ENCODE measurements at places on chromosomes 7 and 10.

- DNase-seq: no peak
These were observed at the start of gene INMT for GRCh38 chr7:30751696-30752273. INMT (plus strand) TSS chr7:30752135; CDS start chr7:30752151, 16 bp downstream.

DNA sequence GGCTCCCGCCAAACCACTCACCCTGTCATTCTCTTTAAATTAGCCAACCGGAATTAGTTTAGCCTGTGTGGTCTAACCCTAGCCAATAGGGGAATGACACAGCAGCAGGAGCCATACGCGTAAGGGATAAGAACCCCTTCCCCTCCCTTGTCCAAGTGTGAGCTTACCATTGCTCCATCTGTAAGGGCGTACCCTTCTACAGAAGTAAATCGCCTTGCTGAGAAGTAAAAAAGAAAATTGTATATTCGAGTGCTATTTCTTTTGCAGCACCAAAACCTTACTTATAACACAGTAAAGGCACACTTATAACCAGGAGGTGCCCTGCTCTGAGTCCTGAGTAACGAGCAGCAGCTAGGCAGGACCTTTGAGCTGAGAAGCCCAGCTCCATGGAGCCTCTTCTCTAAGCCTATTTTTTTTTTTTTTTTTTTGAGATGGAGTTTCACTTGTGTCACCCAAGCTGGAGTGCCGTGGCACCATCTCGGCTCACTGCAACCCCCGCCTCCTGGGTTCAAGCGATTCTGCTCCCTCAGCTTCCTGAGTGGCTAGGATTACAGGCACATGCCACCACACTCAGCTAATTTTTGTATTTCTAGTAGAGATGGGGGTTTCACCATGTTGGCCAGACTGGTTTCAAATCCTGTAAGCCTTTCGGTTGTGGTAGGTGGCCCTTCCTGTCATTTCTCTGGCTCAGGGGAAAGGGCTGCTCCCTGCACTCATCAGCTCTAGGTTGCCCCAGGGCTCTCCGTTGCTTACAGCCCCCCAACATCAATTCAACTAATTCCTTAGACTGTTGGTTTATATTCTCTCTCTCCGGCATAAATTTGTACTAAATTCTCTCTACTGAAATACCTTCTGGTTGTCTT, 73.3 kb downstream of the NSUN6 start:
- no peak for DNase-seq

DNA sequence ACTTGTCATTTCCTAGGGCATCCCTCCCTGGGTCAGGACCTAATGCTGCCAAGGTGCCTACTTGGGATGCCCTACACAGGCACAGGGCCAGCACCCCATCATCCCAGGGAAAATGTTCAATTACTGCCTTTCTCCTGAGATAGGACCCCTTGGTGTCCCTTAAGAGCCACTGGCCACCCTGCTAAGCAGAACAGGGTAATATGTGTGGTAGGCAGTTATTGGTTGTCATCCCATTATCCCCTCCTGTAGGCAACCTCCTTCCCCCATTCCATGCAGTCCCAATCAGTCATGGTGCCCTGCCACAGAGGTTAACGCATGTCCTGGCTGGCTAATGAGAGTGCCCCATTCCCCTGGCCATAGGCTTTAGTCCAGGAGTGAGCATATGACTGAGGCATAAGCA, 53.2 kb downstream of the PRLHR start:
- no peak for DNase-seq

DNA sequence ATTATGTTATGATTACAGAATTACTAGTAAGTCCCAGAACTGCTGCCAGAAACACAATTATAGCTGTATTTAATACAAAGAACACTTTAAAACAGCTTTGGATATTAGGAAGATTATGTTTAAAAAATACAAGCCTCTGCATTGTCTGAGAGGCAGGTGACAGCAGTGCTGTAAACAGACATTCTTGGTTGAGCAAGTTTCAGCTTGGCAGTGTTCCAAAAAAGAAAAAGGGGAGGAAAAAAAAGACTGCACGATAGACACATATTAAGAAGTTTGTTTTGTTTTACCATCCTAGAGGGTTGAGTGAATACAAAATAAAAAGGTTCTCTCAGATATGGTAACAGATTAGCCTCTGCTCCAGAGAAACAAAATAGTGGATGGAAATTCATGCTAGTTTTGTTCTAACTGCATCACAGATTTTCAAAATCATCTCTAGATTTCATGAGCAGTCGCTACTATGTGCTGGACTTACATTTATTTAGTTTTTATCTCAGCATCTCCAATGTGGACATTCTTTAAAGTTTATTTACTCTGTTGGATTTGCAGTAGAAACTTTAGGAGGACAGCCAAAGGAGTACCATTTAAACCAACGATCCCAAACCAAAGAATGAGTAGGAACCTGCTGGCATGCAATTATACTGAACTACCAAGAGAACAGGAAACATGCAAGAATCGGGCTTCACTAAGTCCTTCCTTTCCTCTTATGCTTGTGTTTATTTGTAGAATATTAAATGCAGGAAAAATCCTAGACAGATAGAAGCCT, 9.0 kb downstream of the FAM204A start:
- no peak for DNase-seq

- no peak for DNase-seq
These were observed 45.0 kb downstream of the ALOX5 start for GRCh38 chr10:45418849-45419675.

- DNase-seq: peak; percentile 74
These were observed 18.0 kb downstream of the CAMK2B start for GRCh38 chr7:44307301-44307900.

- peak; percentile 32 for DNase-seq
These were observed 7.7 kb downstream of the MACROH2A2 start for GRCh38 chr10:70060389-70060788.

DNA sequence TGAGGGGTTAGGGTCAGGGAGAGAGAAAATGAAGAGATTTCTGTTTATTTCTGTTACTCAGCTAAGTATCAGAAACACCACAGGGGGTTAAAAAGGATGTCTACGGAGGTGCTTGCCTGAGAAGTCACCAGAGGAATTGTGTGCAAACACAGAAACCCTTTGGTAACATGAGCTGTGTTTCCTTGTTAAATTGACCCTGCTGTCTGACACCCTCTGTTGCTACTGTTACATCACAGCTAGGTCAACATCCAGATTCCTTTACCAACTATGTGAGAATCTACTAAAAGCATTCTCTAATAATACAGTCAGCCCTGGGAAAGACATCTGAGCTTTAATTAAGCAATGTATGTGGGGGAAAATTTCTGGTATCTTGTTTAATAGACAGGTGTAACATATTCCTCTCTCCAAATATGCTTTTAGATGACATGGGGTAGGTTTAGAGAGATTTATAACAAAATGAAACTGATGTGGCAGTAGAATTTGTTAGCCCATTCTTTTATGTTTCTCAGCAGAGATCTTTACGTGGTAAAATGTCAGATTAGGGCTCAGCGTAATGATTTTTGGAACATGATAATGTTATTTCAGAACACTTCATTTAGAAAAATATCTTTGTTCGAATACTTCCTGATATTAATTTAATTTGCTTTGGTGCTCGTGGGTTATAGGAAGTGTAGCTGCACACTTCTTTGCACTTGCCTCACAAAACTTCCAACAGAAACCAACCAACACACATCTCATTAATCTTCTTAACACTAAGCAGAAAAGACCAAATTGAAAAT, 168.0 kb upstream of the AHR start:
- DNase-seq: peak; percentile 36

GRCh38 chr7:14018751-14019150, 29.3 kb upstream of the ETV1 start:
- no peak for DNase-seq

- peak; percentile 62 for DNase-seq
These were observed 198.2 kb downstream of the MLLT10 start for GRCh38 chr10:21732067-21732772.

GRCh38 chr7:41007811-41008210, 695.1 kb downstream of the INHBA start:
- no peak for DNase-seq

DNA sequence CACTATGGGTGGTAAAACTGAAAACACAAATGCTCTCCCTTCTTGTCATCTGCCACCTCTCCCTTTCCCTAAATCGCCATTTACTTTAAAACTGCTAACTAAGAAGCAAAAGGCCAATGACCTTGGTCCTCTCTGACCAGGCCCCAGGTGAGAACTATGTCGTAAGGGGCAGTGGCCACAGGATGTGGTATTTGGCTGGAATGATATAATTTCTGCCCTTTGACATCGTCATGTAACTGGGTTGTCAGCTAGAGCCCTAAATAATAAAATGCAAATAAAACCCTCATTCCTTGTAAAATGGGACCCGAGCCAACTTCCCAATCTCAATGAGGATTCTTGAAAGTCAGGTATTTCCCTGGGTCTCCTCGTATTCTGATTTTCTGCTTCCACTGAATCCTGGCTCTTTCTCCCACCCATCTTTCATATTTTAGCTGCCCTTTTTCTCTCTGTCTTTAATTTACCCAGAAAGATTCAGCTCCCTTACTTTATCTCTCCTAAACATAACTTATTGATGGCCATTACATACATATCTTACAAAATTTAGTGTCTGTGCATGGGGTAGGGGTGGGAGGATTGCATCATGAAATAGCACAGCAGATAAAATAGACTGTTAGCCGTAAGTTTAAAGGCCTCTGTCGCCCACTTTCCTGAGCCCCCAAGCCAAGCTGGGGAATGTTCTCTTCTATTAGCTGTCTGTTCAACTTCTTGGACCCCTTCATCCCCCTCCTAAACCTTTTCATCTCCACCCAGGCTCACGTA, 3.2 kb upstream of the EEPD1 start:
- DNase-seq: no peak

- DNase-seq: no peak
These were observed 808.7 kb upstream of the AUTS2 start for GRCh38 chr7:68789597-68789996.

GRCh38 chr10:19874791-19875190, 58.6 kb downstream of the PLXDC2 start:
- peak; percentile 55 for DNase-seq

GRCh38 chr7:9250876-9251275, 817.5 kb downstream of the NXPH1 start:
- DNase-seq: no peak

GRCh38 chr7:79272066-79272669, 181.3 kb downstream of the MAGI2 start:
- DNase-seq: peak; percentile 56

GRCh38 chr10:66833861-66834260, 92.0 kb upstream of the LRRTM3 start:
- DNase-seq: peak; percentile 57

GRCh38 chr7:139351027-139351426, 8.7 kb upstream of the LUC7L2 start:
- DNase-seq: no peak

GRCh38 chr7:140397784-140398750, at the start of gene SLC37A3:
SLC37A3 (minus strand) TSS chr7:140398530; CDS start chr7:140382526, 16,004 bp downstream.
- peak; percentile 92 for DNase-seq

- no peak for DNase-seq
These were observed 208.4 kb downstream of the DIP2C start for GRCh38 chr10:480928-481552.

GRCh38 chr7:151088856-151089699, 2.8 kb downstream of the AGAP3 start:
- no peak for DNase-seq

DNA sequence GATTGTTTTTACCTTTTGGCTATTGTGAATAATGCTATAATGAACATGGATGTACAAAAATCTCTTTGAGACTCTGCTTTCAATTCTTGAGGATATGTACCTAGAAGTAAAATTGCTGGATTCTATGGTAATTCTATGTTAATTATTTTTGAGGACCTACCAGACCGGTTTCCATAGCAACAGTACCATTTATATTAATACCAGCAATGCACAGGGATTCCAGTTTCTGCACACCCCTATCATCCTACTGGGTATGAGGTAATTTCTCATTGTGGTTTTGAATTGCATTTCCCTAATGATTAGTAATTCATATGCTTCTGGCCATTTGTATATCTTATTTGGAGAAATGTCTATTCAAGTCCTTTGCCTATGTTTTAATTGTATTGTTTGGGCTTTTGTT, 9.9 kb upstream of the PPP1R9A start:
- DNase-seq: no peak

- no peak for DNase-seq
These were observed 397.5 kb downstream of the CDC14C start for GRCh38 chr7:49321843-49322242.

GRCh38 chr10:29649561-29650551, 15.1 kb upstream of the SVIL start:
- no peak for DNase-seq
